ENCODE measurements at places on chromosomes 16 and 17.

DNA sequence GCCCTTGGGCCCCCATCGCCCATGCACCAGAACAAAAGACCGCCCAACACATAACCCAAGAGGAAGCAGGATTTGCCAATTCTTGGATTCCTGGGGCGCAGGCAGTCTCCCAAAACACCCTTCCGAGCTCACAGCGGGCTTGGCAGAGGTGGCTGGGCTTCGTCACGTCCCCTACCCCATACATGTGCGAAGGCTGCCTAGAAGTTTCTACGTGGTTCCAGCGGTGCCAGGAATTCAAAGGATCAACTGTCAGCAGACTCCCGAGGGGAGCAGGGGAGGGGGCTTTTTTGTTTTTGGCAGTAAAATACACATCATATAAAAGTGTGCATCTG, 80.8 kb upstream of the PLCG2 start:
- no peak for DNase-seq

GRCh38 chr16:54897930-54898329, 32.7 kb upstream of the IRX5 start:
- no peak for DNase-seq

DNA sequence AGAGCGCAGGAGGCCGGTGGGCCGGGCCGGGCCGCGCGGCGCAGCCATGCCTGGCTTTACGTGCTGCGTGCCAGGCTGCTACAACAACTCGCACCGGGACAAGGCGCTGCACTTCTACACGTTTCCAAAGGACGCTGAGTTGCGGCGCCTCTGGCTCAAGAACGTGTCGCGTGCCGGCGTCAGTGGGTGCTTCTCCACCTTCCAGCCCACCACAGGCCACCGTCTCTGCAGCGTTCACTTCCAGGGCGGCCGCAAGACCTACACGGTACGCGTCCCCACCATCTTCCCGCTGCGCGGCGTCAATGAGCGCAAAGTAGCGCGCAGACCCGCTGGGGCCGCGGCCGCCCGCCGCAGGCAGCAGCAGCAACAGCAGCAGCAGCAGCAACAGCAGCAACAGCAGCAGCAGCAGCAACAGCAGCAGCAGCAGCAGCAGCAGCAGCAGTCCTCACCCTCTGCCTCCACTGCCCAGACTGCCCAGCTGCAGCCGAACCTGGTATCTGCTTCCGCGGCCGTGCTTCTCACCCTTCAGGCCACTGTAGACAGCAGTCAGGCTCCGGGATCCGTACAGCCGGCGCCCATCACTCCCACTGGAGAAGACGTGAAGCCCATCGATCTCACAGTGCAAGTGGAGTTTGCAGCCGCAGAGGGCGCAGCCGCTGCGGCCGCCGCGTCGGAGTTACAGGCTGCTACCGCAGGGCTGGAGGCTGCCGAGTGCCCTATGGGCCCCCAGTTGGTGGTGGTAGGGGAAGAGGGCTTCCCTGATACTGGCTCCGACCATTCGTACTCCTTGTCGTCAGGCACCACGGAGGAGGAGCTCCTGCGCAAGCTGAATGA, 606 bp downstream of the THAP11 start:
- DNase-seq = peak; percentile 50

- no peak for DNase-seq
These were observed 2.1 kb upstream of the ADGRG5 start for GRCh38 chr16:57540387-57540786.

DNA sequence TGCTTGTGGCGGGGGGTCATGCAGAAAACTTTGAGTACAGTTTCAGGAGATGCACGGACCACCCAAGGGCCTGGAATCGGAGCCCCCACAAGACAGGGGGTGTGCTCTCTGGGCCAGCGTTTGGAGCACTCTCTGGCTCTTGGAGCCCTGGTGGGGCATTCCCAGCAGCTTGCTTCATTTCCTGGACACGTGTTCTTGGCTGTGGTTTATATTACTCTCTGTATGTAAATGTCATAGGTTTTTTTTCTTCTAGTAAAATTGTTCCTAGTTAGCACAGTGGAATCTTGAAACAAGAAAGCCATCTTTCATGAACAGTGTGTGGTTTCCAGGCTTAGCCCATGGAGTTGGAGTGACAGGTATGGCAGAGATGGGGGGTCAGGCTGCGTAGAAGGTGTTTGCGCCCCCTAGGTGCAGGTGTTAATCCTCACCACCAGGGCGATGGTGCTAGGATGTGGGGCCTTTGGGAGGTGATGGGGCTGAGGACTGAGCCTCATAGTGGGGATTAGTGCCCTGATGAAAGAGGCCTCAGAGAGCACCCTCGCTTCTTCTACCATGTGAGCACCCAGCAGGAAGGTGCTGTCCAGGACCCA, 79.8 kb downstream of the JPH3 start:
- DNase-seq = no peak

DNA sequence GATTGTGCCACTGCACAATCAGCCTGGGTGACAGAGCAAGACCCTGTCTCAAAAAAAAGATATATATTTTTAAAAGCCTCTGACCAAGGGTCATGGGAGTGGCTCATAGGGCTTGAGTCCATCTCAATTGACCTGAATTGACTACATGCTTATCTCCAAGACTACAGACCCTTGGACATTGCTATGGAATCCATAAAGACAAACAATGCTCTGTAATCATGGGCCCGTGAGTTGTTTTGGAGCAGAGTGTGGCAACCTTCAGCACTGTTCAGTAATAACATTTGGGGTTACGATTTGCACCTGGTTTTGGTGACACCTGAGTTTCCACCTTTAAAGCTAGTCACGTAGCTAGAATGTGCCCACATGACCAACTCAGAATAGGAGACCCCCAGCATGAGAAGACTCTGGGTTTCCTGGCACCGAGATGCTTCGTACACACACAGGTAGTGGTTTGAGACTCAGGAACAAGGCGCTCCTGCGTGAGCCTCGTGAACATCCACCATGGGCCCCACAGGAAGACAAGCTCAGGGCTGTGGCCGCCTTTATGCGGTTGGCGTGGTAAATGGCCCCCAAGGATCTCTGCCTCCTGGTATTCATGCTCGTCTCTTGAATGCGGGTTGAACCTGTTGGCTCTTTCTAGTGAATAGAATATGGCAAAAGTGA, 66.6 kb upstream of the RPH3AL start:
- DNase-seq = no peak

DNA sequence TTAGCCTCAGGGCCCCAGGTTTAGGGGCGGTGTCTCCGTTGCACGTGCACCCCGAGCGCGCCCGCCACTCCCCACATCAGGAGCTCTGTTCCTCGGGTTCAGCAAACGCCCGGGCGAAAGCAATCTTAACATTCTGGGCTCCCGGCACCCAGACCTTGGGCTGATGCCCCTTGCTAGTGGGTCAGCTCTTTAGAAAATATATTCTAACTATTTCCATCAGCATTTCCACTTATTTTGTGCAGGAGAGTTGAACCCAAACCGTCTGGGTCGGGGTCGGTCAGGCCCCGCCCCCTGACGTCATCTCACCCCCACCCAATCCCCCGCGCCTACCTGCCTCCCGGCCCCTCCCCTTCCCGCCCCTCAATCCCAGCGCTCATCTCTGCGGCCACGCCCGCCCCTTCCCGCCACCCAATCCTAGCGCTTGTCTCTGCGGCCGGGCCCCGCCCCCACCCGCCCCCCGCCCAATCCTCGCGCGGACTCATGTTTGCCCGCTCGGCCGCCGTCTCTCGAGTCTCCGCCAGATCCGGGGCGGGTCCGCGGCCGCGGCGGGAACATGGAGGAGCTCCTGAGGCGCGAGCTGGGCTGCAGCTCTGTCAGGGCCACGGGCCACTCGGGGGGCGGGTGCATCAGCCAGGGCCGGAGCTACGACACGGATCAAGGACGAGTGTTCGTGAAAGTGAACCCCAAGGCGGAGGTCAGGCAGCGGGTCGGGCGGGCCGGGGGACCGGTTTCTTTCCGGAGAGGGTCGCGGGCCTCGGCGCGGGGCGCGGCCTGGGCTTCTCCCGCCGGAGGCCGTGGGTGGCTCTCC, at the start of gene FN3KRP:
FN3KRP (plus strand) TSS at position 504 of the 808 bp plus-strand sequence; CDS start at position 554, 50 bp downstream.
- peak; percentile 93 for DNase-seq

GRCh38 chr16:76583466-76583865, 306.3 kb downstream of the CNTNAP4 start:
- no peak for DNase-seq

DNA sequence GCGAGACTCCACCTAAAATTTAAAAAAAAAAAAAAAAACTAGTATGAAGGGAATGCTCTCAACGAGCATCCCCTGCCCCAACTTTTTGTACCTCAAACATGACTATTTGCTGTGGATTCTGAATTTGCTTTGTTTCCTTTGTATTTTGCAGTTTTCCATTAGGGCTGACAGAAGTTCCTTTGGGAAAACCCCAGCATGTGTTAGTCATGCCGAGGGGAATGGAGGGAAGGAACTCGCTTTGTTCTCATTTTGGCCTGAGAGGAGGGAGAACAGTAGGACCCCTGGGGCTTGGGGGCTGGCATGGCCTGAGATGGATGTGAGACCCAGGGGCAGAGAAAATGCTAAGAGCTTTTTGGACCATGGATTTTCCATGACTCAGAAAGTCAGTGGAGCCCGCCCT, 20.5 kb downstream of the KRT9 start:
- DNase-seq = no peak

- no peak for DNase-seq
These were observed 7.5 kb downstream of the MARCHF10 start for GRCh38 chr17:62800585-62800984.

DNA sequence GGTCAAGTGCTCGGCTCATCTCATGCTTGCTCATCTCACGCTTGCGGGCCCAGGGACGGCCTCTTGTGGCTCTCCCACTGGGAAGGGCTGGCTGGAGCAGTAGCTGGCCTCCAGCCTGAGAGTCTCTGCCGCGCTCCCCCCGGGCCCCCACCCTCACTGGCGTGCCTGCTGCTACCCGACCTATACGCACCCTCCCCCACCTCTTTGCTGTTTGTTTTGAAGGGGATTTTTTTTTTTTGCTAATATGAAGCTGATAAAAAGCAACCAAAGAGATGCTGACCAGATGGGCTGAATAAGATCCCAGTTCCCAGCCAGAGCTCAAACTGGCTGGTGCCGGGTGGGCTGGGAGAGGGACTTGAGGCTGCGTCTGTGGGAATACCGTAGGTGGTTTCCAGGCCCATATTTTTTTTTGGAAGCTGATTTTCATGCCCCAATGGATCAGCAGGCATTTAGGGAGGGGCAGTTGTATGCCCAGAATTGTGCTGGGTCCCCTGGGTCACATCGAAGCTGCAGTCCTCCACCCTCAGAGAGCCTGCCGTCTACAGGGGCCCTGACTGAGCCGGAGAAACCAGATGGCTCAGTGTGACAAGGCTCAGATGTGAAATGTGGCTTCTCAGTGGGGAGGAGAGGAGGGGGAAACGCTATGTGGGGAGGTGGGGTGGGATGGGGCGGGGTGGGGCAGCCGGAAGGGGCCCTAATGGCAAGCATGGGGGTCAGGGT, 115.0 kb downstream of the RAP1GAP2 start:
- DNase-seq = no peak

- DNase-seq = no peak
These were observed 210.4 kb downstream of the XYLT1 start for GRCh38 chr16:17260276-17260849.

DNA sequence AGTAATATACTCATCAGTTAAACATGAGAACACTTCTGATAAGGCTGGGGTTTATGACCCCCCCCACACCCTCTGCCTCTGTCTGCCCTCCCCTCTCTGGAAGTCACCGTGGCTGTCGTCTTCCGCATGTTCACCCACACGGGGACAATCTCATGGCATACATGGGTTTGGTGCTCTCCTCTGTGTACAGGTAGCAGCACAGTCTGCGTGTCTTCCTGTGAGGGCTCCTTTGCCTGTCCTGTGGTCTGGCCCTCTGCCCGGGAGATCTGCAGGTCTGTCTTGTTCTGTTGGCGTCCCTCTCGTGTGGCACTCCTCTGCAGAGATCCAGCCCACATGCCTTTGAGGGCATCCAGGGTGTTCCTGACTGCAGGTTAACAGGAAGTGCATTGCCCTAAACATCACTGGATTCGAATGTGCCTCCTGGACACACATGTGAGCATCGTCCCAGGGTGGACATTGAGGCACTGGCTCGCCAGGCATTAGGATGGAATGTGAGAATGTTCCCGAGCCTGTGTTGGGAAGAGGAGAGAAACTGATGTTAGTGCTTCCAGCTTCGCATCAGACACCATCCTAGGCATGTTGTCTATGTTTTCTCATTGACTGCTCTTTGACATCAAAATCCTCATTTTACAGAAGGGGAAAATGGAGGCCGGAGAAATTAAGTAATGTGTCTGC, 54.5 kb downstream of the NKD1 start:
- no peak for DNase-seq

DNA sequence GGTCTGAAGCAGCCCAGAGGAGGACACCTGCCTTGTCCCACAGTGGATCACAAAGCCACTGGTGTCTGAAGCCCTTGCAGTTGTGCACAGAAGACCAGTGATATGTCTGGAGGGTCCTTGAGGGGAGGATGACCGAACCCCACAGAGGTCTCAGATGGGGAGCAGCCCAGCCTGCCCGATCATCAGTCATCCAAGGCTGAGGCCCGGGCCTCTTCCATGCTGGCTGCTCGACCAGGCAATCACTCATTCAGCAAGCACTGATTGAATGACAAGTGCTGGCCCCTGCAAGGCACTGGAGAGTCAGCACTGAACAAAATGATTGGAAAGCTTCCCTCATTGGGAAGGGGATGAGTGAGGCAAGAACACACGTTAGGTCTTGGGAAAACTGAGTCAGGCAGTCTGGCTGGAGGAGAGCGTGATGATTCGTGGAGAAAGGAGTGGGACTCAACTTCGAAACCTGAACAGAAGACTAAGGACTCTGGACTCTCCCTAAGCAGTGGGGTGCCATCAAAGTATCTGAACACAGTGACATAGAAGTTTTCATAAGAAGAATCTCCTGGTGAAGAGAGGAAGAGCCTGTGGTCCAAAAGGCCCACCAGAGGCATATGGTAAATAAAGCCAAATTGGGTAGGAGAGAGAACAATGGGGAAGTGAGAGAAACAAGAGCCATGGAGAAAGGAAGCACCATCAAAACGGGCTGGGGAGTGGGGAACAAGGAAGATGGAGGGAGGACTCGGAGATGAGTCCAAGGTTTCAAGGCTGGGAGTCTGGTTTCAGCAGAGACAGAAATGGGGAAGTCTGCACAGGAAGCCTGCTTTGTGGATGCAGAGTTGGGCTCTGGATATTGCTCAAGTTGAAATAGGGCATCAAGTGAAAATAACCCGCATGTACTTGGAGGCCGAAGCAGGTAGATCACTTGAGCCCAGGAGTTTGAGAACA, 10.2 kb downstream of the PIK3R5 start:
- DNase-seq = no peak

GRCh38 chr16:52283018-52283417, 263.9 kb downstream of the TOX3 start:
- no peak for DNase-seq

DNA sequence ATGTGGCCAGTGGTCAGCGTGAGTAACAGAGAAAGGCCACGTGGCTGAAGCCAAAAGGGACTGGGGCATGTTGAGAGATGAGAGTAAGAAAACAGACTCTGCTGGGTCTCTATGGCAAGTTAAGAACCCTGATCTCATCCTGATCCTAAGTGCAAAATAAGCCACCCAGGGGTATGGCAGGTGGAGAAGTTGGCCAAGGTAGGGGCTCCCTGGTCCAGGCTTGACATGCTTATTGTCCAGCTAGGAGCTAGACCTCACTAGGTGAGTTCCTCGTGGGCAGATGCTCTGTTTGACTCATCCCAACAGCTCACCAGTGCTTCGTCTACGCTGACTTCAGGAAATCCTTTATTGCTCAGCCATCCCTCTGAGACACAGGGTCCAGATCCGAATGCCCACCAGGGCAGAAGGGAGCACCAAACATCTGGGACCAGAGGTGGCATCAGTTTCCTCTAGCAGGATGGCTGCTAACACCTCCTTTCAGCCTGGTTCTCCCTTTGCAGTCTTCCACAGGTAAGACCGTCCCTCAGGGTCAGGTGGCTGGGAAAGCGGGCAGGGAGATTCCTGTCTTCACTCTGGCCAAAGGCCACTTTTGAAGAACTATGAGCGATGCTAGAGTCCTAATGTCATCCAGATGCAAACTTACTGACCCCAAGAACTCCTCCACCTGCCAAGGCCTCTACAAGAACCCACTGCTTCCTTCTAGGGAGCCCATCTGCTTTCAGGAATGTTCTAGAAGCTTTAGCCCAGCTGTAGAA, 99.5 kb downstream of the CDYL2 start:
- no peak for DNase-seq

Measured in neuronal stem cell (in vitro differentiated cells).